Kidney capillary endothelial cell (primary cell): ENCODE measurements at places on chromosomes 13 and 19.

GRCh38 chr13:32381539-32381938 lies 46.4 kb downstream of the N4BP2L1 start:
- no peak for DNase-seq

GRCh38 chr19:30360376-30361106 lies 11.6 kb upstream of the ZNF536 start:
- DNase-seq, result peak; percentile 23

GRCh38 chr13:111397202-111397880 lies 76.9 kb downstream of the TEX29 start:
- DNase-seq, result no peak

DNA sequence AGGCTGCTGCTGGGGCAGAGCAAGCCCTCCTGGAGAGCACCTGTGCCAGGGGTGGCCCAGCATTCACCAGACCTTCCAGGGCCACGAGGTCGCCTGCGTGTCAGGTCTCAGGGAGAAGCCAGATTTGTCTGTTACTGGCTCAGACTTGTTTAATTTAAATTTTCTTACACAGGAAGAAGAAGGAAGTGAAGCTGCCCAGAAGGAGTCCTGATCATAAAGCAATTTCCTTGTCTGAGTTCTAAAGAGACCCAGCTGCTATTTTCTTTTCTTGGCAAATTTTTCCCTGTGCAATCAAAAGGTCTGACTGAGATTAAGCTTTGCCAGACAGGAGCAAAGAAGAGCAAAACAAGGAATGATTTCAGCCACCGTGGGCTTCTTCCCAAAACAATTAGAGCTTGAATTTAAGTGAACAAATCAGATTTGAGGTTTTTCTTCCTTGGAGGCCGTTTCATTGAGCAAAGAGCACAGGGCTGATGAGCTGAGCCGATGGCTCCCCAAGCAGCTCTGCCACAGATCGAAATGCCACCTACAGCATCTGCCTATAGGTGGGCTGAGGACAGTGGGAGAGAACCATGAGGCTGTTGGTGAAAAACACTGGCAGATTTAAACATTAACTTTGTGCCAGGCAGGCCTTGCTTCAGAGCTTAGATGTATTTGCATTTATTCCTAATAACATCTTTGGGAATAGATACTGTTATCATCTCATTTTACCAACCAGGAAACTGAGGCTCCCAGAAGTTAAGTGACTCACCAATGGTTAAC lies 40.1 kb downstream of the HSPH1 start:
- DNase-seq, result no peak

DNA sequence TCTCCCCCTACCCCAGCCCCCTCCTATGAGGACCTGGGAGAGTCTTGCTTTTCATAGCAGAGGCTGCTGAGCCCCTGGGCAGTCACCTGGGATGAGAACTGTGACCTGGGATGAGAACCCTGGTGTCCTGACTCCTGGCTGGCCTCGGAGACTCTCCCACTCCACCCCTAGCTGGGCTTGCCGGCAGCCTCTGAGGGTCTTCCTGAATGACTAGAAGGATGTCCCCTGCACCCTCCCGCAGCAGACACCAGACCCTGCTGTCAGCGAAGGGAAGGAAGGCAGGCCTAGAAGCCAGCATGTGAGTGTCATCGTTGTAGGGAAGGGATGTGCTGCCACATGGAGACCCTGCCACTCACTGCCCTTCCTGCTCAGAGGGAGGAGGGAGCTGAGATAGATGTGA lies 203.4 kb upstream of the ZNF536 start:
- no peak for DNase-seq

- DNase-seq, result no peak
These were observed 62.3 kb downstream of the EFNB2 start for GRCh38 chr13:106473154-106473553.

DNA sequence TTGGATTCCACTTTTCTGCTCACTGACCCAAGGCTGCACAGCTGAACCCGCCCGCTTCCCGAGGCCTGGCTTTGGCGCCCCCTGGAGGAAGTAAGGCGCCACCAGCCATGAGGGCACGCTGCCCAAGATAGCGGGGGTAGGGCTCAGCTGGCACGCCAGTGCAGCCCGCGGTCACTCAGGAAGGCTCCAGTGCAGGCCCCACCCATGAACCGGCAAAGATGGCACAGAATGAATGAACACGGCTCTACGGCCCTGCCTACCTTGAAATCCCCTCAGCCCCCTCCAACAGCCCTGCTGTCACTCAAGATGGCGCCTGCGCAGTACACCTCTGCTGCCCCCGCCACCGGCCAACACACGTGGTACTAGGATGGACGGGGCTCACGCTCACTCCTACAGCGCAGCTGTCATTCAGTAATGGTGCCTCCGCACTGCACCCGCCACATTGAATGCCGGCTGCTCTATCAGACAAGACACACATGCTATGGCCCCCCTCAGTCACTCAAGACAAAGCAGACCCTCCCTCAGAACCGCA lies 3.0 kb downstream of the PEG3 start:
- DNase-seq, result peak; percentile 4

DNA sequence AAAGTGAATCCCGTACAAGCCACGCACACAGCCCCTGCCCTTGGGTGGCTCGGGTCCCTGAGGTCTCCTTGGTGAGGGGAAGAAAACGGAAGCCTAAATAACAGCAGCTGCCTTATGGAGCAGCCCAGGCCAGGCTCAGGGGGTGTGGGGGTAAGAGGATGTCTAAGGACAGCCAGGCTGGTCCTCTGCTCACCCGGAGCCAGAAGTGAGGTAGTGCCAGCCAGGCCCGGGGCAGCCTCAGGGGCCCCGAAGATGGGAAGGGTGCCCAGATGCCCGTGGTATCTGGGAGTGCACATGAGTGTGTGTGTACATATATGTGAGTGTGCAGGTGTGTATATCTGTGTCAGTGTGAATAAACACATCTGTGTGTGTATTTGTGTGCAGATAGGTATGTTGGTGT lies 38.4 kb upstream of the PEPD start:
- DNase-seq, result no peak

- DNase-seq, result no peak
These were observed 93.3 kb upstream of the DOCK9 start for GRCh38 chr13:99071211-99071610.

GRCh38 chr19:35257113-35257461 lies 8.3 kb downstream of the LSR start:
- DNase-seq, result no peak

DNA sequence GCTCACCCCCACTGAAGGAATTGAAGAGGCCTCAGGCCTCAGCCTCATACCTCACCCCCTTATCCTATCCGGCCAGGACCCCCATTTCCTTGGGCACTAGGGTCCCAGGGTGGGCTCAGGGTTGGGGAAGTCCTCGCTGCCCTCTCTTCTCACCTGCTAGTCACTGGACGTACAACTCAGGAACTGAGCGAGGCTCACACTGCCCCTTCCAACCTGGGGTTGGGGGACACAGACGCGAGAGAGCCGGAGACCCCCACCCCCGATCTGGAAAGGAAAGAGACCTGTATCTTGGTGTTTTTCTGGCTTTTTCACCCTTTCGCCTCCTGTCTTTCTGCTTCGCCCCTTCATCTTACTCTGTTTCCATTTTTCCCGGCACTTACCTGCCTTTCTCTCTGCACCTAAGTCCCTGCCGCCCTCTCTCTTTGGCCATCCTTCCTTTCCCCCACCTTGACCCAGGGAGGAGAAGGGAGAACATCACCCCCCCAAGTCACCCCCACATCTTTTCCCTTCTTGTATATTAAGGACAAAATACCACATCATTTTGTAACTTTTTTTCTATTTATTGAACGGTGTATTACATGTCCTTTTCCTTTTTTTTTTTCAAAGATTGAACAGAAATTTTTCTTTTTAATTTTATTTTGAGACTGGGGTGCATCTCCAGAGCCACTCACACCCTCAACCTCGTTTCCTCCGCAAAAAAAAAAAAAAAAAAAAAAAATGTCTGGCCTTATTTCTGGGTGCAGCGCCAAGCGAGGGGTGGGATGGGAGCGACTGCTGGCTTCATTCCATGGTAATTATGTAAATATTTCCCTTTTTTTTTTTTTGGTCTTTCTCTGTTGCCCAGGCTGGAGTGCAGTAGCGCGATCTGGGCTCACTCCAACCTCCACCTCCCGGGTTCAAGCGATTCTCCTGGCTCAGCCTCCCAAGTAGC lies 36.6 kb downstream of the ZSWIM4 start:
- no peak for DNase-seq

DNA sequence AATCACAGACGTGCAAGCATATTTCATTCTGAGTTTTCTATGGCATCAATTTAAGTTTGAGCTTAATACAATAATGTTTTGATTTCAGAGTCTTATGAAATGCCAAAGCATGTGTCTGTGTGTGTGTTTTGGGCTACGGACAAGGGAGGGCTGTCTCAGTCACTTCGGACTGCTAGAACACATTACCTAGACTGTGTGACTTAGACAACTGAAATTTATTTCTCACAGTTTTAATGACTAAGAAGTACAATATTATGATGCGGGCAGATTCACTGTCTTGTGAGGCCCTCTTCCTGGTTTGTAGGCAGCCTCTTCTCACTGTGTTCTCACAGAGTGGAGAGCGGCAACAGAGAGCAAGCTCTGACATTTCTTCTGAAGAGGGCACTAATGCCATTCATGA lies 1202.0 kb downstream of the EFNB2 start:
- no peak for DNase-seq

GRCh38 chr19:40143612-40144011 lies 47.6 kb upstream of the MAP3K10 start:
- no peak for DNase-seq

- no peak for DNase-seq
These were observed 14.4 kb upstream of the DPP9 start for GRCh38 chr19:4737955-4738600.

GRCh38 chr19:47633517-47633916 lies 24.6 kb downstream of the BICRA start:
- DNase-seq, result no peak

DNA sequence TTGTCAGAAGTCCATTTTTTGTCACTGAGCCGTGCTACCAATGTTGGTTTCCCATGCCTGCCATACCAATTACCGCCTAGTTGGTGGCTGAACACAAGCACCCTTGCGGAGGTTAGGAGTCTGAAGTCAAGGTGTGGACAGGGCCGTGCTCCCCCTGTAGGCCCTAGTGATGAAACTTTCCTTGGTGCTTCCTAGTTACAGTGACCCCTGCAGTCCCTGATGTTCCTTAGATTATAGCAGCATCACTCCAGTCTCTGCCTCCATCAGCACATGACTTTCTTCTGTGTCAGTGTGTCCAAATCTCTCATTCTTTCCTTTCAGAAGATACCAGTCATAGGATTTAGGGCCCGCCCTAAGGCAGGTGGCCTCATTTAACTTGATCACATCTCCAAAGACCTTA lies 99.0 kb downstream of the MYO16 start:
- no peak for DNase-seq

DNA sequence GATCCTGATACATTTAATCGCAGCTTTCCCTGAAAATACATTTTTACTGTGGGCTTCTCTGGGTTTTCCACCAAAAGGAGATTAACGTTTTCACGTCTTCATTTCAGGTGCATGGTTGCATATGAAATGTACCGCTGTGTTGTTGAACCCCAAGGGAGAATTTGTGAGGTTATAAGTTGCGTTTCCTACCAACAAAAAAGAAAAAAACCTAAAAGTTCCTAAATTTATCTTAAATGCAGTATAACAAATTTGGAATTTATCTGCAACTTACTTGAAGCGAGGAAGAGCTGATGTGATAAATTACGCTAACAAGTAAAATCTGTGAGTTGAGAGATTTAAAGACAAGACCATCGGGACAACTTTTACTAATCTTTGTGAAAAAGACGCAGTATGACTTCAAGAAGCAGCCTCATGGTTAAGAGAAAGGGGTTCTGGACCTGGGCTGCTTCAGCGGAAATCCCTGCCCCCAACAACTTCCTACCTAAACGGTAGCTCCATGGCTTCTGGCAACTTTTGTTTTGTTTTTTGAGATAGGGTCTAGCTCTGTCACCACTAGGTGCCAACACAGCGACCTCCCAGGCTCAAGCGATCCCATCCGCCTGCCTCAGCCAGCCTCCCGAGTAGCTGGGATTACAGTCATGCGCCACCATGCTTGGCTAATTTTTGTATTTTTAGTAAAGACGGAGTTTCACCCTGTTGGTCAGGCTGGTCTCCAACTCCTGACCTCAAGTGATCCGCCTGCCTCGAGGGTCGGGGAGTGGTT lies 958 bp upstream of the OBI1 start:
- no peak for DNase-seq

- no peak for DNase-seq
These were observed 9.3 kb downstream of the ZNF526 start for GRCh38 chr19:42229301-42229854.

- no peak for DNase-seq
These were observed 5.0 kb upstream of the TINCR start for GRCh38 chr19:5572556-5573286.

DNA sequence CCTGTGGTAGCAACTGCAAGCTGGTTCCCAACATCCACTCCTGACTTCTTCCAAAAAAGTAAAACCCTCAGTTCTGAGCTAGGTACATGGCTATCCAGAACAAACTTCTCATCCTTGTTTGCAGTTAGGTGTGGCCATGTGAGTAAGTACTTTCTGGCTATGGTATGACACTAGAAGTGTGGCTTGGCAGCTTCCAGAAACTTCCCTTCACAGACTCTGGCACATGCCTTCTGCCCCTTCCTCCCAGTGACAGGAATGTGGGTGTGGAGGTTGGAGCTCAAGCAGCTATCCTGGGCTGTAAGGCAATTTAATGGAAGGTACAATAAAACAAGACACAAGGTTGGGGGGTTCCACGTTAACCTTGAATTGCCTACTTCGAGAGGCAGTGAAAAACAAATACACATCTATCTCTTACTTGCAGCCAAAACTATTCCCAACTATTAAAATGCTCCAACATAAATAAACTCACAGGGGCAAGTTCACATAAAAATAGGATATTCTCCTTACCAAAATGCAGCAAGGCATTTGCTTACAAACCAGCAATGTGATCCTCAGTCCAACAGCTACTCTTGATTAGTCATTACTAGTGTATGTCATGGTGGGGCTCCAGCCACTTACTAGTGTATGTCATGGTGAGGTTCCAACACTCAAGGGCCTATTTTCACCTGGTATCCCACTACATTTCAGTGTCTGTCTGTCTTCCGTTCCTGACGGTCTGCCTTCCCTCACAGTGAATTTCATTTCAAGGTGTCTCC lies 3.1 kb downstream of the SMG9 start:
- DNase-seq, result no peak

DNA sequence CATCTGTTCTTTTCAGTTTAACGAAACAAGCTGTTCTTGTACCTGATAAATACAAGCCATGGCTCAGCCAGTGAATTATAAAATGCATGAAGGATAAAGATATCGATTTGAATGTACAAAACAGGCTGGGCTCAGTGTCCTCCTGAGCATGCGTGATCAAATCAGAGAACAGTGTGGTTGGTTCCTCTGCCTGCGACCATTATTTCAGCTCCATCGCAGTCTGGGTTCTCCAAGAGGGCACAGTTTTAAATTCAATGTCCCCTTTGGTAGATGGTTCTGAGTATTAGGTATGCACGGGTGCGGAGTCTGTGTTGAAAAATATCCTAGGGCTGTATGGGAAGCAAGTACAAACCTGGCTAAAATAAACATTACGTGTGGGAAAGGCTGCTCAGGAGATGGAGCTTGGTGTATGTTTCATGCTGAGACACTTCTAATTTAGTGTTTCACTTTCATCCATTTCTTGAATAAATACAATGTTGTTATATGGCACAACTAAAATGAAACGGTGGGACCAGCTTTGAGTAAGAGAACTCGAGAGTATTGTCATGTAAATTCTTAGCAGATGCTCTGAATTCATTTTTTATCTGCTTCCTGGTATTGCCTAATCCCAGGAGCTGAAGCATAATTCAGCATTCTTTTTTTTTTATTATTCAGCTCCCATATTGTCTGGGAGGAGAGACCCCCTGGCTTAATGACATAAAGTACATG lies 458.7 kb downstream of the MYO16 start:
- no peak for DNase-seq
